Activated CD4-positive, CD25-positive, alpha-beta regulatory T cell treated with anti-CD3 and anti-CD28 coated beads, Interleukin-2, amount 50 U/mL, for 72 hours (primary cell): ENCODE measurements at places on chromosomes 7 and 10.

- DNase-seq, result no peak
Measured at GRCh38 chr7:75531359-75531821, 39.3 kb downstream of the SPDYE5 start.

DNA sequence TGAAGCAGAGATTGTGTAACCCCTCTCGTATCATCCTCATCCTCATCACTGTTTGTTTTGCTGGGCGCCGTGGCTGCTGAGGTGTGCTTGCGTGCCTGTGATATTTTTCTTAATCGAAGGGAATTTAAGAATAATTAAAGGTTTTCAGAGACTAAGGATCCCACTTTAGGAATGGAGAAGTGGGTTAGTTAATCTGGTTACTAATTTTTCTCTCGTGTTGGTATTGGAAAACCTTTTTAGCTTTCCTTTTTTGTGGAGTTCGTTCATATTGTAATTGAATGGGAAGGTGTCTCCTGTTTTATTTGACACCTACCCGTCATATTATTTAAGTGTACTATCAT is 1.3 kb downstream of the UBN2 start:
- DNase-seq, result no peak

GRCh38 chr7:34320926-34321661 is 336.9 kb upstream of the NPSR1 start:
- DNase-seq, result no peak

DNA sequence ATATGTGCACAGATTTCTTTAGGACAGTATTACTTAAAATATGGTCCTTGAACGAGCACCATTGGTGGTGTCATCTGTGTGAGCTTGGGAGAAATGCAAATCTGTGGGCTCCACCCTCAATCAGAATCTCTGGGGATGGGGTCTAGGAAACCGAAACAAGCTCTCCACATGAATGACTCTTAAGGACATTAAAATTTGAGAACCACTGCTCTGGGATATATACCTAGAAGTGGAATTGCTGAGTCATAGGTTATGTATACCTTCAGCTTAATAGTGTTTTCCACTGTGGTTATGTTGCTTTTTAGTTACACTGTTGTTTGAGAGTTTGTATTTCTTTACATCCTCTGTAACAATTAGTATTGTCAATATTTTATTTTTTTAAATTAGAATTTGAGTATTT is 24.0 kb downstream of the ZNRF2 start:
- no peak for DNase-seq

GRCh38 chr10:116490028-116490662 is 55.6 kb upstream of the PNLIP start:
- no peak for DNase-seq
